Fibroblast of skin of back (primary cell): ENCODE measurements at places on chromosomes 2 and 18.

- DNase-seq: no peak
Measured at GRCh38 chr2:120206022-120206581, 17.1 kb downstream of the TMEM185B start.

DNA sequence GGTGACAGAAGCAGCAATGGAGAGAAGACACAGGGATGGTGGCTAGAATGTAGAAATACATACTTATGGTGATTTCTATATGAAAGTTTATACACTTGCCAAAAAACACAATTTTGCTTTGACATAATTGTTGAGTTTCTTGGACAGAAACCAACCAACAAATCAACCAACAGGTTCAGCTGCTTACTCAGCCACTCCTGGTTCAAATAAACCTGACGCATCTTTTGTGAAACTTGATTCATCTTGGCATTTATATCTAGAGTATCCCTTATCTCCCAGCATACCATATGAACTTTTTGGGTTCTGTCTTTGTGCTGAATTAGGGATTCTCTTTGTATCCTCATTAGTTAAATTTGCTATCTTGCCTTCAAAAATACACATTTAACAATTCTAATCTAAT is 54.1 kb upstream of the ERBB4 start:
- no peak for DNase-seq

GRCh38 chr2:147714582-147714981 is 130.2 kb upstream of the ACVR2A start:
- DNase-seq: no peak

- DNase-seq: peak; percentile 49
Measured at GRCh38 chr2:188114014-188114413, 177.7 kb upstream of the GULP1 start.

DNA sequence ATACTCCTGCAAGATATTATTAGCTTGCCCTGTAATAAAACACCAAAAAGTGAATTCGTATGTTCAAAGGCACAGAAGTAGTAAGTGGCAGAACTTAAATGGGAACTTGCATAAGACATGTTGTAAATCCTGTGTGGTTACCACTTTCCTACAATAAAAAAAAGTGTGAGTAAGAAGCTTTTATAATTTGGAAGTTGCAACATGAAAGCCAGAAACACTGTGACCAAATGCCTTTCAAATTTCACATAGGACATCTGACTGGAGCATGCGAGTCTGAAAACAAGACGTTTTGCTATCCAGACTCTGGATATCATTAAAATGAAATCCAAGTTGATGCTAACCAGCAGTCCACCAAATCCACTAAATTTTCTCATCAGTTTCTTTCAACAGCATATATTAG is 886.2 kb upstream of the NRXN1 start:
- DNase-seq: peak; percentile 62

- no peak for DNase-seq
Measured at GRCh38 chr2:138122891-138123290, 158.6 kb downstream of the HNMT start.

GRCh38 chr2:215218587-215219577 is 80.5 kb upstream of the ABCA12 start:
- no peak for DNase-seq

DNA sequence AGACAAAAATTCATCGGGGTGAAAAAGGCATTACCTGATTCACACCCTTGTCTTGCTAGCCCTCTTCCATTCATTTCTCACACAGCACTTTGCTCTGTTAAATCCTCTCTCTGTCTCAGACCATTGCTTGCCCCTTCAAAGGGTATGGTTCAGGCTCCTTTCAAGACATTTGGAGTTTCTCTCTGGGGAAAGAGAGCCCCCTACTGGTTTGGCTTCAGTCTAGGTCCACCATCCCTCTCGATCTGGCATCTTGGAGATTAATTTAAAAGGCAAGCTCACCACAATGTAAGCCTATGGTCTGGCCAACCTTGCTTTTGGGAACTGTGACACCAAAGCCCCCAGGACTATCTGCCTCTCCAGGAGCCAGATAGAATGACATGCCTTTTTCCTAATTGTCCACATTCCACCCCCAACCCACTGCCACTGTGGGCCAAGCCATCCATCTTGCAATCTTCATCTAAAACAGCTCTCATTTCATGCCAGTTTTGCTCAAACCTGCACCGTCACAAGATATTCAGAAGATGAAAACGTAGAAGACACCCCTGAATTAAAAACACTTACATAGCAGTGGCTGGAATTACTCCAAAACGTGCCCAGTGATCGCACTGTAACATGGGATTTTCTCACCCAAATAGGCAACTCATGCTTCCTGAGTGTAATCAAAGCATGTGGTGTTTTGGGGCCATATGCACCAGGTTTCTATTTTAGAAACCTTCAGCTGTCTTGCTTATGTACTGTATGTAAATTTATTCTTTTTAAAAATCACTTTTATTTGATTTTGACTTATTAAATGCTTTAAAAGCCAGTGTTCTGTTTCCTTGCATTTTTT is 93.9 kb downstream of the FARSB start:
- peak; percentile 24 for DNase-seq

DNA sequence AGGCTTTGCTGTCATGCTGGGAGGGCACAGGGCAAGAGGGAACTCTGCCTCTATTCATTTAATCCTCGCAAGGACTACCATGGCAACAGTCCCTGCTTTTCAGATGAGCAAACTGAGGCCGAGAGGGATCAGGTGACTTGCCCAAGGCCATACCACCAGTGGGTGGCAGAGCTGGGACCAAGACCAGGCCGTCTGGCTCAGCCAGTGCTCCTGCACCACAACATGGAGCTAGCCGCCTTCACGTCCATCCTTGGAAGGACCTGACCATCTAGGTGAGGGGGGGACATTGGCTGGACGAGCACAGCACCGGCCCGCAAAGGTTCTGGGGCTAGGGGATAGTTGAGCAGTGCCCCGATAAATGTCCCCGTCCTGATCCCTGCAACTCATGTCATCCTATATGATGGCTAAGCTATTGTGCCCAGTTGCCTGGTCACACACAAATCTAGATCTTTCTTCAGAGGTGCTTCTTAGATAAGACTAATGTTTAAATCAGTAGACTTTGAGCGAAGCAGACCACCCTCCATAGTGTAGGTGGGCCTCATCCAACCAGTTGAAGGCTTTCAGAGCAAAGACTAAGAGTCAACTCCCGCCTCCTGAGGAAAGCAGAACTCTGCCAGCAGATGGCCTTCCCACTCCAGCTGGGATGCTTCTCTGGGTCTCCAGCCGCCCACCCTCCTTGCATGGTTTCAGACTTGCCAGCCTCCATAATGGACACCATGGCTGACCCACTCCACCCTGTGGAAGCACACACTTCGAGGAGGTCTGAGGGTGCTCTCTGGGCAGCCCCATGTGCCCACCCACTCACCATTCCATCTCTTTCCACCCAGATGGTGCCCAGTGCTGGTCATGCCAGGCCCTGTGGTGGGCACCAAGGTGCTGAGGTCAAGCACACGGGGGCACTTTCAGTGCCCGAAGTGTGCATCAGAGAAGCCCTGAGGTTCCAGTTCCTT is 214.8 kb upstream of the RAB6C start:
- DNase-seq: no peak

DNA sequence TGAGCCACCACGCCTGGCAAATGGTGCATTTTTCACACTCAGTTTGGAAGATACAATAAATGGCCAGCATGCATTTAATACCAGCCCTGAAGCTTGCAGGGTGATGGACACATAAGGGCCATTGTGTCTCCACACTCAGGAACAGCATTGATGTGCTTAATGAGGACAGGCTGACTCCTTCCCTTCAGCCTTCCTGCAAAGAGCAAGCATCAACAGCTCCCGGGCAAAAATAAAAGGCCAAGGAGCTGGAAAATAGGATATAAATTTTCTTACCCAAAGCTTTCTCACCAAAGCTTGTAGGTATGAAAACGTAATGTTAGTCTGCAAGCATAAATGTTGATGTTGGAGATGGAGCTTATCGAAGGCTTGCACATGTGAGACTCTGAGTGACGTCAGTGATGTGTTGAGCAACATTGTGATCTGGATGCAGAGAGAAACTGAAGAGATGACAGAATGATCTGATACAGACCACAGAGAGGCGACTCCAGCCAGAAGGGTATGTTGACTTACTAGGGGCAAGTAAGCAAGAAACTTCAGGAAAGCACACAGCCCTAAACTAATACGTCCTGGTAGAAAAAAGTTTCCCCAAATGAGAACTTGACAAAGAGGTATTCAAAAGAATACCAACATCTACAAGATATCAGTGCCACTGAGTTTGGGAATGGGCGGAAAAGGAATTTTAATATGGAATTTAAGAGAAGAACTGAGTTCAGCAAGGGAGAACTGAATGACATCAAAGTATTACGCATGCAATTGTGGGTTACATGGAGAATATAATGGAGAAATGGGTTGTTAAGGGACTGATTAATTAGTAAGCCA is 256.5 kb downstream of the TGIF1 start:
- no peak for DNase-seq

- no peak for DNase-seq
Measured at GRCh38 chr2:168116448-168116847, 130.9 kb downstream of the STK39 start.

DNA sequence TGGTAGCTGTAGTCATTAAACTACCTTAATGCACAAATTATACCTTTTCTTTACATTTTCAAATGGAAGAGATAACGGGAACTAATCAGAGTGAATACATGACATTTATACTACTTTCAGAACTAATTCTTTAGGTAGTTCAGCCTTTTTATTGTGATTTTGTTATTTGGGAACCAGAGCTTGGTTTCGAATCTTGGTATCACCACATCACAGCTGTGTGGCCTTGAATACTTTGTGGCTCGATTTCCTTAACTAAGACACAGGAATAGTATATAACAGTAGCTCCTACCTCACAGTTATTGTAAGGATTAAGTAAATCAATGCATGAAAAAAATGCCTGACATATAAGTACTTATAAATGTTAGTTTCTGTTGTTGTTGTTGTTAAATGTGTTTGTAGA is 240.0 kb downstream of the WDR7 start:
- DNase-seq: no peak

DNA sequence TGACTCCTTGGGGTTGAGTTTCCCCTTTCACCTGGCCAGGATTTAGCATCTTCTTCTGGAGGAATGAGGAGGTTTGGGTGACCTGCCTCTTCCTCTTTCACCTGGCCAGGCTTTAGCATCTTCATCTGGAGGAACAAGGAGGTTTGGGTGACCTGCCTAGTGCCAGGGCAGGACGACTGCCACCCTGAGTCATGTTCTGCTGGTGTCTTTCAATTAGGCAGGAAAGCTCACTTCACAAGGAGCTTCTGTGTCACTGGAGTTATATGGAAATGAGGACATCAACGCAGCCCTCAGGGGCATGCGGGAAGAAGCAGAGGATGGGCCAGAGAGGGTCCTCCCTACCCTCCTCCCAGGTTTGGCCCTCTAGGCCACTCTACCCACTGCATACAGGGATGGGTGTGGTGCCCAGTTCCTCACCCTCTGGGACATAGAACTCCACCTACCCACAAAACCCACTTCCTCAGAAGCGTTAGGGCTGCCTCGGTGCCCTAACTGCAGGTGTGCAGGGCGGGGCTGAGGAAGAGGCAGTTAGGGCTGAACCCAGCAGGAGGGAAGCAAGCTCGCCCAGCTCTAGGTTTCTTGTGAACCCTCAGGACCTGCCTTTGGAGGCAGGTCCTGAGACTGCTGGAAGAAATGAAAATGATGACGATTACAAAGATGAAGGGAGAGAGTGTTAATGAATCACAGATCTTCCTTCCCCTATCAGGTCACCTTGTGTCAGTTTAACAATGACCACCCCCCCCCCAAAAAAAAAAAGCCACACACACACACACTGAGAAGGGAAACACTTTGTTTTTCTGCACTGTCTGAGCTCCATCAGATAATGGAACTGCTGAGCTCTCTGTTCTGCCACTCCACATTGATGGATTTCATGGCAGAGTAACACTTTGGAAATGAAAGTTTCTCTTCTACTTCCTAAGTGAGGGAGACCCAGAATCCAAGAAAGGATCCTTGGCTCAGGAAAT is 71.0 kb downstream of the ARL4C start:
- no peak for DNase-seq
